LNCaP clone FGC (cell line): ENCODE measurements at places on chromosomes 4 and X.
A peak's percentile ranks its signal among the peaks of the same experiment; 100 is the strongest.

GRCh38 chrX:1486177-1486576 is 33.5 kb upstream of the ASMTL start:
- no peak for DNase-seq

DNA sequence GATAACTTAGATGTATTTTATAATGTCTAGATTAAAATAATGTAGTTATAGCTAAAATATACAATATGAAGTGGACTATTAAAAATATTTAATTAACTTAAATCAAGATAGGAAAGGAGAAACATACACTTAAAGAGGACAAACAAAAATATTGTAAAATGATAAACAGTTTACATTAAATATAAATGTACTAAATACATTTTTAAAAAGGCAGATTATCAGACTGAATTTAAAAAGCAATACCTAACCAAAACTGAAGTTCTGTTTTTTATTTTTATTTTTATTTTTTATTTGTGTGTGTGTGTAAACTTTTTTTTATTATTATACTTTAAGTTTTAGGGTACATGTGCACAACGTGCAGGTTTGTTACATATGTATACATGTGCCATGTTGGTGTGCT is 811.6 kb upstream of the INTU start:
- DNase-seq, result no peak

DNA sequence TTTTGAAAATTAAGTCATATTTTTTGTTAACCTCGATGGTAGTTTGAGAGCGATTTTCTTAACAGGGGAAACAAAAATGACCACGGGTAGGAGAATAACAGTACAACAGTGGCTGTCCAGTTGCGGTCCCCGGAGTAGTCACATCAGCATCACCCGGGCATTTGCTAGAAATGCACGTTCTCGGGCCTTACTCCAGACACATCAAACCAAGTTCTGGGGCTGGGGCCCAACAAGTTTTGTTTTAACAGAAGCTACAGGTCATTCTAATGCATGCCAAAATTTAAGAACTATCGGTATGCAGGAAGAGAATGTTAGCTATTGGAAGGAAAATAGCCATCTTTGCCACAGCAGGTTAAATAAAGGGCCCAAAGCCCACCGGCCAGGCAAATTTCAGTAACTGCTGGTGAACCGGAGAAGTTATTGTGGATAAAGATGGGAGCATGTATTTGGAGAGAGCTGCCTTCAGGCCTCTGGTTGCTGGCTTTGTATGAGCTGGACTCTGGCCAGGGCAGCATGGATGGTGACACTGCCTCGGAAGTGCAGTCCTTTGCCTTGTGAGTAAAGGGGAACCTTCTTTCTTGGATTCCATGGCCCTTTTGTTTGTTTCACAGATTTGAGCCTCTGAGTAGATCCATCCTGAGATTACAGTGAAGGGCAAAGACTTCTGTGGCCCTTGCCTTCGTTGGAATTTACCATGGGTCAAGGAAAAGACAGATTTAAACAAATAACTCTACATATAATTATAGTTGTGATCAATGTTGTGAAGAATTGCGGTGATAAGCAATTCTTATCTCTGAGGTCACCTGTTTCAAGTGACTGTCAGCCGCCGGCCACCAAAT is 62.1 kb downstream of the TBC1D14 start:
- DNase-seq, result no peak

GRCh38 chr4:94000559-94000958 is 172.0 kb downstream of the ATOH1 start:
- no peak for DNase-seq

DNA sequence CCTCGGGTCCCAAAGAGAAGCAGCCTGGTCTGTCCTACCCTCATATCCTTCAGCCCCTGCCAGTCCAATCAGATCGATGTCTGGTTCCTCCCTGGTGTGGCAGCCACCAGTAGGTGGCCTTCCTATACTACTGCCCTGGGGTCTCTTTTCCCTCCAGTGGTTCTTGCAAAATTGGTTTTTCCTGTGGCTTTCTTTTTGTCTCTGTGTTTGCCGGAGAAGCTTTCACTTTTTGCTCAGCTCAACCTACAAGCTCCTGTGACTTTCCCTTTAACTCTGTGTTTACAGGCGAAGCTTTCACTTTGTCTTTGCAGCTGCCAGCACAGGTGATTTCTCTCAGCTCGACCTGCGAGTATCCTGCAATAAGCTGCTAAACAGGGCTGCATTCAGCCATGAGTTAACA is 46.8 kb downstream of the UGT2A3 start:
- DNase-seq, result peak; percentile 17

DNA sequence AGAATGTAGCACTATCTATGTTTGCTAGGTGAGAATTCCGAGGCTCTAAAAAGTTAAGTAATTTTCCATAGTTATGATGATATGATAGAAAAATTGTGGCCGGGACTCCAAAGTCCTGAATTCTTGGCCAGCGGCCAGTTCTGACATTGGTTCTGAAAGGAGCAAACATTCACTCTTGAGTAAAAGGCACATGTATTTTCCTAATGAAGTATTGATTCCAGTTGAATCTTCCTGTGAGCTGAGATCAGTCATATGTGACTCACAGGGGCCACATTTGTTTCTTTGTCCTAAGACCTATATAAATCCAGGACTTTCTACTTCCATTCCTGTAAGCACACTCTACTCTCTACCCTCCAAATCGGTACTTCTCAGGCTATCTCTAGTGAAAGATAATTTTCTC is 349.9 kb downstream of the BMPR1B start:
- DNase-seq, result no peak

- no peak for DNase-seq
These were observed 60.6 kb downstream of the HTRA3 start for GRCh38 chr4:8329859-8330761.

- no peak for DNase-seq
These were observed 75.9 kb upstream of the CAMK2D start for GRCh38 chr4:113837397-113837796.

DNA sequence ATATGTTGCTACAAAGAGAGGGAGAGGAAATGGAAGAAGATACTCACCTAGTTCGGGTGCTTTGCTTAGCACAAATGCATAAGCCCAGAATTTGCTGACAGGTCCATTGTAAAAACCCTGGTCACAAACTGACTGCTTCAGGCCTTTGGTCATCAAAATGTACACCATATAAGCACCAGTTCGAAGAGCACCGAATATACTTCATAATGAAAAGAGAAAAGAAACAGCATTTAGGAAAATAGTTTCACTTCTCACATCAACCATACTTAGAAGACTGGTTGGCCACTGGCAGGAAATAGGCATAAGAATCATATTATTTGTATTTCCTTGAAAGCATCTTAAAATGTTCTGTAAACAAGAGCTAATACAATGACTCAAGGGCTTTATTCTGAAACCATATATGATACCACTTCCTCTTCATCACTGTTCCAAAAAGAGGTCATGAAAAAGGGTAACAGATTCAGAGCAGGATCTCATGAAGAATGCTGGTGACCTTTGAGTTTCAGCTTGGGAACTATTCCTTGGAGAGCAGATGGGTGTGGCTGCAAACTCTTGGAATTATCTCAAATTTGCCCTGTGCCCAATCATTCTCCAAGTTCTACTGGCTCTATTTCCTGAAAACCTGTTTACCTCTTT is 138.7 kb downstream of the ELOVL6 start:
- DNase-seq, result peak; percentile 59

GRCh38 chrX:17012465-17012864 is 66.0 kb downstream of the REPS2 start:
- DNase-seq, result no peak

GRCh38 chrX:134020910-134021309 is 35.5 kb upstream of the GPC3 start:
- no peak for DNase-seq

DNA sequence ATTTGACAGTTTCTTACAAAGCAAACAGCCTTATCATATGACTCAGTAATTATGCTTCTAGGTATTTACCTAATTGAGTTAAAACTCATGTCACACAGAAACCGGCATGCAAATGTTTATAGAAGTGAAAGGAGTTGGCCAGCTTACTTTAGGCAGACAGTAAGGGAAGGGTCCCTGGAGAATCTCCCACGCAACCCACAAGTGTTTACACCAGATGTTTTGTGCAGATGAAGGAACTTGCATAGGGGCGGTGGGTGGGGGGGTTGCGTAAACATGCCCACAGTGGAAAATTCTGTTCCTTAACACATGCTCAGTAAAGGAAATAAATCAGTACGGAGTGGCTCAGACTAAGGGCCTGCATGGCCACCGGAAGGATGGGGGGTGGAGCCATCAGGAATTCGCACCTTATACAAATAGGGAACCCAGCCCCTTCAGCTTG is 330.5 kb upstream of the AADAT start:
- no peak for DNase-seq

- DNase-seq, result no peak
These were observed 35.2 kb downstream of the TRIM2 start for GRCh38 chr4:153239409-153239808.

DNA sequence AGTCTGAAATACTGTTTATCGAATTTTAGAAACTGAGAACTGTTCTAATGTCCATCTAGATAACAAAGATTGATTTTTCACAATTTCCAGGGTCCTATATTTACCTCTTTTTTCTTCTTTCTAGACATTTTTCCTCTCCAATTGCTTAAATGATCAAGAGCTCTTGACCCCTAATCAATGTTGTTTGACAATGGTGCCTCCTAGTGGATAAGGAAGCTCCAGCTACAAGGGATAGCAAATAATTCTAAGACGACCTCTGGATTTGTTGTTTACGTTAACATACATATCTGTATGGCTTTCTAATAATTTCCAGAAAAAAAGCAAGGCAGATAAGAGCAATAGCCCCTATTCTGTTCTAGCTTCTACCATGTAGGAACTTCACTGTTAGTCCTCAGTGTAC is 35.8 kb downstream of the GPR82 start:
- no peak for DNase-seq

DNA sequence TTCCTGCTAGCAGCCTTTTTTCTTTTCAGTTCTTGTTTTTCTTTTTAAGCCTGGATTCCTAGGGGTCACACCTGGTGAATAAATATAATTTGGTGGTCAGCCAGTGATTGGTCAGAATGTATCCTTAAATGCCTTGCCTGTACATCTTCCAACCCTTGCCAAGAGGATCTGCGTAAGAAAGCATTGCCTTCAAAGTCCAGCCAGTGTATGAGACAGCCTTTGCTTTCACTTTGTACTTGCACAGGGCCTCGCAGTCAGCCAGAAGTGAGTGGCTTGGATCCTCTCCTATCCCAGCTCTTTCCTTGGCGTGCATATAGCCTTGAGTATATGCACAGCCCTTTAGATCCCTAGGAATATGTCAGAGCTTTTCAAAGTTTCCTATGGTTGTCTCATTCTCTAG is 22.2 kb downstream of the KANTR start:
- no peak for DNase-seq

GRCh38 chr4:107391630-107392028 is 328.4 kb downstream of the PAPSS1 start:
- DNase-seq, result no peak

DNA sequence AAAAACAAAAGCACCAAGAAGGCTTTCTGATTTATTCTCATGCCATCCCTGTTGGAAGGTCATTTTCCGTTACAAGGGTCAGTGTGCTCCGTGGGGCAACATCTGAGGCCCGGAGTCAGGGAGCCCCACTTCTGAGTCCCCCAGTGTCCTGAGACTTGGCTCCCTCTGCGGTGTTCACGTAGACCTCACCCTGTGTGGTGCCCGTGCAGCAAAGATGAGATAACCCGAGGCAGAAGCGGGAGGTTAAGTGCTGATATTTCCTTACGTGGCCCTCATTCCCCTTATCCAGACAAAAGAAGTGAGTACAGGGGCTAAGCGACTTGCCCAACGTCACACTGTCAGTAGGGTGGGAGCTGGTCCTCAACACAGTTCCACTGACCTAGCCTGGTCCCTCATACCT is 3.5 kb downstream of the JAKMIP1 start:
- no peak for DNase-seq

DNA sequence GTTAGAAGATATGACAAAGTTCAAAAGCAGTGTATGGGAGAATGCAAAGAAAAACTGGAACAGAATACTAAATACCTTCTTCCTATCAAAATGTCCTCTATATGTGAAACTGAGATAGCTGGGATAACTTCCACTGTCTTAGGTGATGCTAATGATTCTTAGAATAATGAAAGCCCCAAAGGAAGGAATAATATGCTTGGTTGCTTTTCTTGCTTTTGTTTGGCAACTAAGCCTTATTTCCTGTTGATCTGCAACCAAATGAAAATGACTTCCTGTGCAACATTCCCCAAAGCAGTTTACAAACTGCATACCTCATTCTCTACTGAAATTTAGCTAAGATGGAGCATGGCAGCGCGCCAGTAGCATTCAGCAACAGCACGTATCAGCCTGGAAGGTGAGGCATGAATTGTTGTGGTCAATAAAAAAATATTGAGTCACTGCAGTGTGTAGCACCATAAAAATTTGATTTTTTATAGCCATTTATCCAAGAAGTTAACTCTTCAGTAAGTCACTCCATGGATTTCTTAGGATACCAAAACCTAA is 18.7 kb downstream of the NDNF start:
- no peak for DNase-seq

- no peak for DNase-seq
These were observed 58.6 kb downstream of the SMAD1 start for GRCh38 chr4:145540235-145540634.

- DNase-seq, result peak; percentile 57
These were observed 62.7 kb downstream of the GAB1 start for GRCh38 chr4:143399113-143399949.

- DNase-seq, result no peak
These were observed 396.2 kb upstream of the F9 start for GRCh38 chrX:139134316-139134715.

- no peak for DNase-seq
These were observed 9.8 kb upstream of the FRAS1 start for GRCh38 chr4:78047366-78047765.

DNA sequence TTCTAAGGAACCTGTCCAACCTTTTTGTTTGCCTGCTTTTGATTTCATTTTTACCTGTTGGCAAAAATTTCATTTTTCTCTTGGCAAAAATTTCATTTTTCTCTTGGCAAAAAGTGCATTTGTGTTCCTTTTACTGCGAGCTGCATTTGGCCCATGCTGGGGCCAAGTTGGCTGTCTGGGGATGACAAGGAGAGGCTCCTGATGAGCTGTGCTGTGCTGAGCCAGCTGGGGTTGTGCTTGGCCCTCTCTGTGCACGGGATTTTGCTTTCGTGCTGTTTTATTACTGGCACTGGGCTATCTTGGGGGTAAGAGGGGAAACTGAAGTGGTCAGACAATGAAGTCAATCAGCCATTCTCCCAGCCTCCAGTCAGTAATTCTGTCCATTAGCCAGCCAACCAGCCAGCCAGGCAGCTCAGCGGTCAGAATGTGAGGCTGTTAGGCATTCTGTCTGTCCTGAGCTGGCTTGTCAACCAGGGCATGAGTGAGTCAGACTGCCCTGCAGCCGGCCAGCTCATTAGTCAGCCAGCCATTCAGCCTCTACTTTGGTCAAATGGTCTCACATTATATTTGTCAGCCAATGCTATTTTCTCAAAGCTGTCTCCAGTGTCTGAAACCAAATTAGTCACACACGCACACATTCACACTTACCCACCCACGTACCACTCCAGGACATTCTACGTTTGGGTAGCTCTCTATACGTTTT is 56.9 kb upstream of the PRPS1 start:
- no peak for DNase-seq
